Nephron progenitor cell (in vitro differentiated cells): ENCODE measurements at places on chromosomes 5 and 9.

- no peak for DNase-seq
Measured at GRCh38 chr5:139910036-139910435, 114.4 kb downstream of the PSD2 start.

DNA sequence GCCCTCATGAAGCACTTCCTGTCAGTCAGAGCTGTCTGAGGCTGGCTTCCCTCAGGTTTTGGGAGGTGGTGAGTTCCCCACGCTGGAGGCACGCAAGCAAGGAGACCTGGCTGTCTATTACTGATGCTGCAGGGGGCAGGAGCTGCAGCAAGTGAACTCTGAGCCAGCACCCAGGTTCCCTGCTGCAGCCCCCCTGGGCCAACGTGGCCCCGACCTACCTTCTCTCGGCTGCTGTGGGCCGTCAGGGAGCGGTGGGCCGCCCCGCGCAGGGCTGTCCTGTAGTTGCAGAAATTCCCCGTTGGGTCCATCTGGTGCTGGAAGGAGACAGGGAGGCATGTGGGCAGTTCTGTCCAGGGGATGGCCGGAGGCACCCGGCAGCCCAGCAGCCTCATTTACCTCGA, 46.8 kb upstream of the RNF130 start:
- no peak for DNase-seq

- no peak for DNase-seq
Measured at GRCh38 chr5:75367401-75367800, 30.4 kb downstream of the HMGCR start.

DNA sequence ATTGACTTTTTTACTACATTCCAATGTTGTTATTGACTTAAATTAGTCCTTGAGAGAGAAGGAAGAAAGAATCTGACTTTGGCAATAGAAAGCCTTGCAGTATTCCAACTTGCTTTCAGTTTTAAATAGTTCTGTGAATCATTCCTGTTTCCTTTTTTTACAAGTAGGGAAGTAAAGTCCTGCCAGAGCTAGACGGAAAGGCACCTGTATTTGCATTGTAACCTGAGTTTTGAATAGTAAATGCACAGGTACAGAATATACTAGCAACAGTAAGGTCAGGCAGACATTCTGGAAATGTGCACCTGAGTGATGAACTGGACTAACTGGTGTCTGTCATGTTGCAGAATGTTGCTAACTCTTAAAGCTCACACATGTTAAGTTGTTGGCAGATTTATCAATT, 100.9 kb downstream of the PRKACG start:
- DNase-seq, result no peak

- peak; percentile 42 for DNase-seq
Measured at GRCh38 chr5:176542596-176543427, 5.6 kb upstream of the RNF44 start.

GRCh38 chr5:83230511-83230910, 153.2 kb downstream of the XRCC4 start:
- no peak for DNase-seq

DNA sequence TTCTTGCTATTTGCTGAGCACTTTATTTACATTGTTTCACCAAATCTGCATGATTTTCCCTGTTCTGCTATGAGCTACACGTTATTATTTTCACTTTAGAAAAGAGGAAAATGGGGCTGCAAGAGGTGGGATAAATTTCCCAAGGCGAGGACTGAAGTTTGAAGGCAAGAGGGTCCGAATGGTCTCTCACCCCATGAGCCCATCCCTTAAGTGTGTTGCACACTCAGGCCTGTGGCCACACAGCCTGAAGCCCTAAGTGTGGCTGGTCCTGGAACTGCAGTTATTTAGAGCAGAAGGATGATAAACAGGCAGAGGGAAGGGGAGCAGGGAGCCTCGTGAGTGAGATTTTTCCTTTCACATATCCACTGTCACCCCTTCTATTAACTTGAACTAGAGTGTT, 7.8 kb downstream of the PDE8B start:
- no peak for DNase-seq
